NCI-H2171 treated with DMSO at 0.1 percent for 48 hours (cell line): ENCODE measurements at places on chromosomes 16 and 17.

- no peak for DNase-seq
Measured at GRCh38 chr16:54939510-54940278, 9.0 kb downstream of the IRX5 start.

DNA sequence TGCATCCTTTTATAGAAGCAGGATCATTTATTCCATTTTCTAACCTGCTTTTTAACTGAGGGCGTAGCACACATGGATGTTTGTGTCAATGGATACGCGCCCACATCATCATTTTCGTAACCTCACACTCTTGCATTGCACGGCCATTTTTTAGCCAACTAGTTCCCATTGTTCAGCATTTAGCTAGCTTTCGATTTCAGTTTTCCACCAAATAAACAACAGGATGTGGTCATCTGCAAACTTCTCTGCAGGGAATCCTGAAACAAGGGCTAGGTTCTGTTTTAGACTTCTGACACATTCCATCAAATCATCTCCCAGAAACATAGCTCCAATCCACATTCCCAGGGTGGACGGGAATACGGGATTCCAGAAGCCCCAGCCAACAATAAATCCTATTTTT is 6.4 kb downstream of the CYB561 start:
- no peak for DNase-seq

GRCh38 chr17:49055181-49055927 is 58.2 kb downstream of the IGF2BP1 start:
- DNase-seq = no peak

GRCh38 chr16:64880006-64880405 is 241.9 kb downstream of the CDH11 start:
- no peak for DNase-seq
